RKO (cell line): ENCODE measurements at places on chromosomes 2 and 18.

GRCh38 chr18:34978953-34979608 lies 62.1 kb upstream of the MAPRE2 start:
- peak; percentile 96 for DNase-seq

- DNase-seq: no peak
Measured at GRCh38 chr2:234373481-234374149, 123.3 kb downstream of the ARL4C start.

DNA sequence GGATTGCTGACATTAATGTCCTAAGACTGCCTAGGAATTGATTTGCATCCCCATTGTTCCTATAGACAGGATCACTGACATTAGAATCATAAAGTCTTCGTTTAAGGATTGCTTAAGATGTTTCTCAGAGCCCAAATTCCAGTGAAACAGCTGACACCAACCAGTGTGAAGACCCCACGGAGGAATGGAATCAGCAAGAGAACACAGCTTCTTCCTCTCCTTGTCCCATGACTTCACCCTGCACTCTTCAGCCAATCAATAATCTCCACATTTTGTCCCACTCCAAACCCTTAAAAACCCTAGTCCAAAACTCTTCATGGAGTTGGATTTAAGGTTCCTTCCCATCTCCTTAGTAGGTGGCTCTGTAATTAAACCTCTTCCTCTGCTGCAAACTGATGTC lies 157.0 kb upstream of the NDUFV2 start:
- no peak for DNase-seq

DNA sequence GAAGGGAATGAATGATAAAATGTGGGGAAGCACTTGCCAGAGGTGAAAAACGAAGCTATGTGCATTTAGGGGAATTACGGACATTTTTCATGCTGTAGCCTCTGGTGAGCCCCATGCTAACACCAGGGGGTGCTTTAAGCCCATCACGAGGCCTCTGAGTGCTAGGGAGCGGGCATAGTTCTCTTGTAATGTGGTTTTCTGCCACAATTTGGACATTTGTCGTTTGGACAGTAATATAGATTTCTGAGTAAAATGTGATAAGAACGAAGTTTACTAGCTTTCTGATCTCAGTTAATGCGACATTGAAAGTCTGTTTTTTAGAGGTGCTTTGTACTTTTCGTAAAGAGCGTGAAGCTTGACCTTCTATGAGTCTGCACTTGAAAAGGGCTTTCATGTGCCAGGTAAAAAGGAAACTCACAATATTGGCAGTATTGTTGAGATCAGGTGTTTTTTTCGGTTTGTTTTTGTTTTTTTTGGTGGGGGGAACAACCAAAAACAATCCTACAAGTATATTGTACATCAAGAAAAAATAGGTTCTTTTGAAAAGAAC lies 50.6 kb downstream of the TRAF3IP1 start:
- peak; percentile 57 for DNase-seq

- peak; percentile 34 for DNase-seq
Measured at GRCh38 chr2:48313036-48313877, 216.7 kb upstream of the STON1 start.

DNA sequence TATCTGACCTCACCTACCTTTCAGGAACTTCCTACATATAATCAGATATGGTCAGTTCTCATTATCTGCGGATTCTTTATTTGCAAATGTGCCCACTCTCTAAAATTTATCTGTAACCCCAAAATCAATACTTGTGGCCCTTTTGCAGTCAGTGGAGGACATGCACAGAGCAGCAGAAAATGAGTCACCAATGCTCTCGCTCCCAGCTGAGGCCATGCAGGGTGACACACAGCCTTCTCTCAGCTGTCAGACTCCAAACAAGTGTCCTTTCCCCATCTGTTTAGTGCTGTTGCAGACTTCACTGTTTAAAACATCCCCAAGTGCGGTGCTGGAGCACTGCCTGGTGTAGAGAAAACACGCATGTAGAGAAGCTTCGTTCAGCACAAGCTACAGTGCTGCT lies 171.9 kb upstream of the SALL3 start:
- DNase-seq: peak; percentile 2

GRCh38 chr18:36533446-36534153 lies 236.1 kb downstream of the FHOD3 start:
- no peak for DNase-seq

DNA sequence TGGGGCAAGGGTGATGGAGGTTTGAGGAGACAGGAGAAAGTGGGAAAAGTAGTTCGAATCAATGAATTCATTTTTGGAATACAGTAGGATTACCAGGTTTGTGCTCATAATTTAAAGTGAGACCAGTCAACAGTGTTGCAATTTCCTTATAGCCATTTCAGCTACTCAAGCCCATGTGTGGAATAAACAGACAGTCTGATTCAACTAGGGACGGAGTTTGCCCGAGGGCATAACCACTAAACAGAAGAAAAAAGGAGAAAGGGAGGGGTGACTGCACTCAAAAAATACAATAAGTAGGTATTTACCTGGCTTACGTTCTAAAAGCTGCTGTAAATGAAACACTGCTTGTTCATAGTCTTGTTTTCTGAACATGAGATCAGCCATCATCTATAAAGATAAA lies 55.2 kb downstream of the TTC21B start:
- no peak for DNase-seq

- no peak for DNase-seq
Measured at GRCh38 chr2:39550701-39551285, 113.7 kb upstream of the MAP4K3 start.

- DNase-seq: no peak
Measured at GRCh38 chr2:23050388-23050787, 334.6 kb upstream of the KLHL29 start.

DNA sequence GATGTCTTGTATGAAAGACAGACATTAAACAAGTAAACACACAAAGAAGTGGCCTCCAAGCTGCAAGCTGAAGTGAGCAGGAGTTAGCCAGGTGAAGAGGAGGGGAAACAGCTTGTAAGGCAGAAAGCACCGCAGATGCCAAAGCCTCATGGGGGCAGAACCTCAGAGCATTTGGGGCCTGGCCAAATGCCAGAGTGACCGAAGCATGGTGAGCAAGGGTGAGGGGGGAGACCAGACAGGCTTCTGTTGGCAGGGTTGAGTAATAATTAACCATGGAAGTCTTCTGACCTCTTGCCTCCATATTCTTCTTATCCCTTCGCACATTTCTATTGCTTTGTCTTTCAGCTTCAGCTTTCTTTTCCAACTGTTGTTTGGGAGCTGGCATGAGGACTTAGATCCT lies 5.6 kb downstream of the QPCT start:
- DNase-seq: no peak

GRCh38 chr2:112996635-112997034 lies 8.6 kb upstream of the IL36A start:
- no peak for DNase-seq

GRCh38 chr18:41268271-41268670 lies 686.8 kb upstream of the PIK3C3 start:
- DNase-seq: no peak

- no peak for DNase-seq
Measured at GRCh38 chr2:62263076-62263715, 67.3 kb downstream of the B3GNT2 start.

- peak; percentile 20 for DNase-seq
Measured at GRCh38 chr2:66030553-66030952, 404.4 kb upstream of the MEIS1 start.

DNA sequence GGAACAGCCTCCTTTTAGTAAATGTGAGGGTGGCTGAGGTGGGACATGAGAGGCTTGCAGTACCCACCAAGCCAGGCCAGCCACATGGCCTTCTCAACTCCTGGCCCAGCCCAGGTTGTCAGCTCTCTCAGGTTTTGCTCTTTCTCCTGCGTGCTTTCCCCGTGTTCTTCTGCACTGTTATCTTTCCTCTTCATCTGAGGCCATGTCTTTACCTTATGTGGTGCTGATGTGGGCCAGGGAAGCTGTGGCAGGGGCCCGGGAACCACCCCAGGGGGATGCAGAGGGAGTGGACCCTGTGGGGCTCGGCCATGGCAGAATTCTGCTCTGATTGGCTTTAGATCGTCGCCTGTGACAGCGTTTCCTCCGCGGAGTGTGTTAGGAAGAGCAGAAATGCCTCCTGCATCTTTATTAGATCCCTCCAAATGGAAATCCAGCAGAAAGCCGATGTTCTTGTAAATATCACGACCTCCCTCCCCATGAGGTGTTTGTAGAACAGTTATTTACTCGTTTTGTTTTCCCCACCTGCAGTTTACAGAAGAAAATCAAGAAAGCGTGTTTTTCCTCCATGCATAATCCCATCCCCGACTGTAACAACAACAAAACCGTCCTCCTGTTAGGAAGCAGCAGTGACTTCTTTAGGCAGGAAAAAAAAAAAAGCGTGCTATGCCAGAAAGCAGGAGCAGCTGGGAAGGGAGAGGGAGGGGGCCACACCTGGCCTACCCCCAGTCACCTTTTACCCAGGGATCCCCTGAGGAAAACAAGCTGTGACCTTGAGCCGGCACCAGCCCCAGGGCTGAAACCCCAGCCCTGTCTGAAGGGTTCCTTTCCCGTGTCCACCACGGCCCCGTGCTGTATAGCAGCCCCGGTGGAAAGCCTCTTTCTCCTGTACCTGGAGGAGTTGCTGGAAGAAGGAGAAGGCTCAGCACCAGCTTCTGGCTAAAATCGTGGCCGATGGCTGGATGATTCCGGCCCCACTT lies 54.8 kb downstream of the HPCAL1 start:
- no peak for DNase-seq

DNA sequence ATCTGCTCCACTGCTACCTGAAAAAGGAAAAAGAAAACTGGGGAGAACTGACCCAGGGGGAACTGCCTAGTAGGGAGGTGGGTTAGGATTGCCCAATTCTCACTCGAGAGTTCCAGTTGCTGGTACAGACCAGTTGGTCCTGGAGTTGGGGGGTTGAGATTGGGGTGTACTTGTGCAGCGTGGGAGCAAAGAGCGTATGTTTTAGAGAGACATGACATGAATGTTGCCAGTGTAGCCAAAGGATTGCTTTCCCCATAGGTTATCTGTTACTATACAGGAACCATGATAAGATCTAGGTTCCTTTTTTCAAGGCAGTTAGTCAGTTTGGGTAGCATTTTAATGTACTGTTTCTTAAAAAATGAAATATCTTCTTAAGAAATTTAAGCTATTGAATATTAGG lies 68.6 kb downstream of the APLF start:
- no peak for DNase-seq

DNA sequence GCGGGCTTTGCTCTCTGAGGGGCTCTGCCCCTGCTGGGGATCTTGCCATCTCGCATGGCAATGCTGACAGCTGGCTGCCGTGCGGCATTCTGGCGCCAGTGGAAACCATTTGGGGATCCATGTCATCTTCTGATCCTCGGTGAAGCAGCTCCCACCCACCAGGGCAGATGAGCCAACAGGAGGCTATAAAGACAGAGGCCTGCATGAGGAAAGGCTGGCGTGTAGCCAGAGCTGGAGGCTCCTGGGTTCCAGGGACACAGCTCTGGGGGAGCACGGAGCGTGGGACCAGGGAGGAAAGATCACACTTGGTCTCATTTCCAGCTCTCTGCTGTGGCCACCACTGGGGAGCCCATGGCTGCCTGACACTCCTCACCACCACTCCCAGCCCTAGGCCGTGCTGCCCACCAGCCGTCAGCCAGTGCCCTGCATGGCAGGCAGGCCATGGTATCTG lies 145.8 kb downstream of the ZFP36L2 start:
- no peak for DNase-seq

- DNase-seq: no peak
Measured at GRCh38 chr2:113202305-113203216, 28.8 kb downstream of the PSD4 start.

DNA sequence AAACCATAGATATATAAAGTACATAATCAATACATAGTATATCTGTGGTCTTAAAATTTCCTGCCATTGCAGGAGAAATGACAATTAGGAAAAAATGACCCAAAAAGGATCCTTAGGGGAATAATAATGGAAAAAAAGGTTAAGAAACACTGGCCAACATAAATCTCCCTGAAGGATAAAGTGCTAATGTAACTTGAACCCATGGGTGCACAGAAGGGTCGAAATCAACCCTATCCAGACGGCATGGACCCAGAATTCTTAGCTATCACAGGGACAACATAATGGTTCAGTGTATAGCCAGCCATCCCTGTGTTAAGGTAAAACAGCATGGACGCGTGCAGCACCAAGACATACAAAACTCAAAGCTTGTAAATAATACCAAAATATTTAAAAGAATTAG lies 150.8 kb downstream of the DYM start:
- no peak for DNase-seq

DNA sequence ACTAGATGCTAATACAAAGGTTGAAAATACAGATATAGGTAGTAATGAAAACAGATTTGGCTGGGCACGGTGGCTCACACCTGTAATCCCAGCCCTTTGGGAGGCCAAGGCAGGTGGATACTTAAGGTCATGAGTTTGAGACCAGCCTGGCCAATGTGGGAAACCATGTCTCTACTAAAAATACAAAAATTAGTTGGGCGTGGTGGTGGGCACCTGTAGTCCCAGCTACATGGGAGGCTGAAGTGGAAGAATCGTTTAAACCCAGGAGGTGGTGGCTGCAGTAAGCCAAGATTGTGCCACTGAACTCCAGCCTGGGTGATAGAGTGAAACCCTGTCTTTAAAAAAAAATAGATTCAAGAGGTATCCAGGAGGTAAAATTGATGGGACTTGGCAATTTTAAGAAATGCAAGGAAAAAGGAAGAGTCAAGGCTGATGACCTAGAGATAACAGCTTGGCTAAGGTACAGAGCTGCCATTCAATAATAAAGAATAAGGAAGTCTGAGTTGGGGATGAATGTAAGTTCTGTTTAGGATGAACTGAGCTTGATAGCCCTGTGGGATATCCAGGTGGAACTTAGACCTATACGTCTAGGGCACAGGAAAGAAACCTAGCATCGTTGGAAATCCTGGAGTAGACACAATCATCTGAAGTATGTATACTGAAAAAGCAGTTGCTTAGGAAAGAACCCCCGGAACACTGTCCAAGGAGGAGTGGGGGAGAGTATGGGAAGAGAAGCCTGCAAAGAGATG lies 9.1 kb downstream of the MAT2A start:
- DNase-seq: no peak

GRCh38 chr2:191311627-191312026 lies 66.4 kb downstream of the MYO1B start:
- peak; percentile 66 for DNase-seq

- DNase-seq: no peak
Measured at GRCh38 chr2:159872353-159872752, 74.3 kb upstream of the CD302 start.
